ENCODE measurements at places on chromosomes 3 and 15.

GRCh38 chr3:10706156-10706739 is 109.8 kb upstream of the SLC6A11 start:
- DNase-seq = no peak

DNA sequence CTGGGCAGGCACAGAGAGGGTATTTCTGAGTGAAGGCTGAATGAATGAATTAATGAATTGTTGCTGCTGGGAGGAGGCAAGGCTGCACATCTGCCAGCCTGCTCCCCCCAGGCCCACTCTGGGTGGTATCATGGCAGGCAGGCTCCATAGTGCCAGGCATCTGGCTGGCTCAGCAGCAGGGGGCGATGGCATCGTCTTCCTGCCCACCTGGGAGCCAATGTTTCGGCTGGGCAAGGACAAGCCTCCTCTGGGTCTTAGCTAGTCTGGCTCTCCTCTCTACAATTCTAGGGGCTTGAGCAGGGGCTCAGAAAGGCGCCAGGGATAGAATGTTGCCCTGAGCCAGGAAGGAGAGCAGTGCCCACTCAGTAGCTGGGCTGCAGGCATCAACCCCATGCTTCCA is 1.7 kb upstream of the TLR9 start:
- DNase-seq = no peak

DNA sequence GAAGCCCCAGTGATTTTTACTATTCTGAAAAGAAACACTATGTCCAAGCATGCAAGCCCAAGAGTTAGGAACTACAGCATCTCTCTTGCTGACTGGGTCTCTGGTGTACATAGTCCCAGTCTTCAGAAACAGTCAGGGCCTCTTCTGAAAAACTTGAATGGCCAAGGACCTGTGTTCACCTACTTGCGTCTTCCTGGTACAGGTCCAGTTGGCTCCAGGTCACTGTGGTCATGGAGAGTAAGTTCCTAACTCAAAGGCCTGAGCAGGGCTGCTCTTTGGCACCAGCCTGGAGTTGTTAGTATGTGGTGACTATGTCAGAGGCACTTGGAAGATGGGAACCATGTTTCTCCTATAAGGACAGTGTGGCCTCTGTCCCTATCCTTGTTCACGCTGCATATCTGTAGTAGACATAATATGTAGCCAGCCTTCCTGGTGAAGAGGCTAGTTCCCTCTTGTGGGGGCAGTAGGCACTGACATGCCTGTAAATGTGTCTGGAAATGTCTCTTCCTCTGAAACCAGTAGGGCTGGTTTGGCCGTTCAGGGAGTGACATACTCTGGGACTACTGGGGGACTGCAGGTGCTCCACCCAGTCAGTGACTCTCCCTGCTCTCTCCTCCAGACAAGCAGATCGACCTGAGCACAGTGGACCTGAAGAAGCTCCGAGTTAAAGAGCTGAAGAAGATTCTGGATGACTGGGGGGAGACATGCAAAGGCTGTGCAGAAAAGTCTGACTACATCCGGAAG is 2.6 kb upstream of the RBM15B start:
- DNase-seq = no peak

- no peak for DNase-seq
Observed at GRCh38 chr3:134567605-134568004, 81.7 kb downstream of the CEP63 start.

- no peak for DNase-seq
Observed at GRCh38 chr3:124144035-124144814, 152.3 kb upstream of the ROPN1 start.

GRCh38 chr15:75028991-75029377 is 5.6 kb downstream of the PPCDC start:
- DNase-seq = no peak

DNA sequence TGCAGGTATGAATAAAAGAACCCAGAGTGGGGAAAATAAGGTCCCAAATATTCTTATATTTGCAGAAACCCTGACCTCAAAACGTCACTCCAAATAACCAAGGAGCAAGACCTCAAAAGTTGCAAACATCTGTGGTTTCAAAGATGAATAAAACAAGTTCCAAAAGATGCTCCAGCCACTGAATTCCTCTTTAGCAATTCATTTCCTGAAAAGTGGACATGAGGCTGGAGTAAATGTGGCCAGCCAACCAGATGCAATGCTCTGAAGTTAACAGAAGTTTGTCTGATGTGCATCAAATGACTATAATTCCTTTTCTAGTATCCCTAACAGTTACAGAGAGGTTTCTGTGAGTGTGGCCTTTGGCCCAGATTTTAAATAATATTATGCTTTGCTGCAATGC is 71.2 kb upstream of the WNT5A start:
- peak; percentile 74 for DNase-seq

GRCh38 chr3:15808679-15809310 is 11.0 kb upstream of the ANKRD28 start:
- DNase-seq = no peak

DNA sequence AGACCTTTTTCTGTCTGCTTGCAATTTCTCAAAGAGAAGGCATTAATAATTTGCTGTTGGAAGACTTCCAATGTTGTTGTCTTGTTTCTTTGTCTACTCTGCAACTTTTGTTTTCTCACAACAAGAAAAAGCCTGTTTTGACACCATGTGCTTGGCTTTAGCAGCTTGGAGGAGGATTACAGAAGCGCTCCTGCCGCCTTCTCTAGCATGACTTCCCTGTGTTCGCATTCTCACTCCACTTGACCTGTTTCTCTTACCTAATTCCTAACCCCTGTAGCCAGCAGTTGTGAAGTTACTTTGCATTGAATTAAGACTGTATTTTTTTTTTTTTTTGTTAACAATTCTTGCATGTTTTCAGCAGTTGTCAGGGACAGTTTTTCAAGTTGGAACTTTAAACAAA is 235.3 kb upstream of the GOLIM4 start:
- no peak for DNase-seq

GRCh38 chr3:107857854-107858253 is 233.0 kb downstream of the CD47 start:
- DNase-seq = no peak

DNA sequence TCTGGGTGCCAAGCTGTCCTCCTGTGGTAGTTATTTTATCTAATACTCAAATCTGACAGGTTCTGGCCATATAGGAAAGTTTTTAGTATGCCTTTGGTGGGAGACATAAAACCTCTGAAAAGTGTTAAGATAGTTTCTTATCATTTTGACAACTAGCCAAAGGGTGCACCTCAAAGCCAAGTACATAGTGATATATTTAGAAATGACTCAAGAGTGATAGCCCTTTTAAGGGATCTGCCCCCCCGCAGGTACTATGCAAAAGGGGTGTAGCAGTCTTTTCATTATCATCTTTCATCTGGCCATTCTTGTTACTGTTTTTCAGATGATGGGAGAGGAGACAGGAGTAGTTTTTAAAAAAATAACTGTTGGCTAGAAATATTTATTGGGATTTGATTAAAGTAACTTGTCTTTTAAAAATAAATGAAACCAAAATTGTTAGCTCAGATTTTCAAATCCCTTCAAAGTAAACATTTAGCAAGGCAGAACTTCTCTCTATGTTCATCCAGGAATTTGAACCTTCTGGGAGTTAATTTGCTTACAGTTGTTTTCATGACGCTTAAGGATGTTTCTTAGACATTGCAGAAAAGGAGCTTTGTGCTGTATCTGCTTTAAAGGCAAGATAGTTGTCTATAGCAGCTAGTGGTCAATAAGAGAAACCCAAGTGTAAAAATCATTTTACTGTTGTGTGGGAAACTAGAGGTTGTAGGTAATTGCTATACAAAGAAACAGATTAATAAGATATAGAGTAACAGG is 5.1 kb downstream of the PHLDB2 start:
- no peak for DNase-seq

GRCh38 chr3:97949743-97950142 is 22.5 kb downstream of the RIOX2 start:
- no peak for DNase-seq

- peak; percentile 93 for DNase-seq
Observed at GRCh38 chr15:72902245-72902918, 118.8 kb upstream of the ADPGK start.

DNA sequence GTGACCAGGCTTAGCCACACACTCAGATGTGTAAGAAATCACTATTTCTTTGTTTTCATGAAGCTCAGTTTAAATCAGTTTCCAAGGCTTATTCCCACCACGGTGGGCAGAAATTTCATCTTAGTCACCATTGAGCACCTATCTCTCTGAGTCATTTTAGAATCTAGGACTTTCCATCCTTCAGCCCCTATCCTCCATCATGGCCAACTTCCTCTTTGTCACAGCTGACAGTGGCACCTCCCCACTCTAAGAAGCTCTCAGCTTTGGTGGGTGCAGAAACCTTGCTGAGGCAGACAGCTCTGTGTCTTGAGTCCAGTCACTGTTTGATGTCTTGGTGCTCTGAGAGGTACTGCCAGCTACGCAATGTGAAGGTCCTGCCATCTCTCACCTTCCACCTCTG is 32.9 kb downstream of the SNTN start:
- DNase-seq = no peak

GRCh38 chr3:129934234-129935123 is 40.0 kb upstream of the TRH start:
- DNase-seq = peak; percentile 17

- DNase-seq = peak; percentile 99
Observed at GRCh38 chr3:125125821-125126245, 70.0 kb upstream of the HEG1 start.

DNA sequence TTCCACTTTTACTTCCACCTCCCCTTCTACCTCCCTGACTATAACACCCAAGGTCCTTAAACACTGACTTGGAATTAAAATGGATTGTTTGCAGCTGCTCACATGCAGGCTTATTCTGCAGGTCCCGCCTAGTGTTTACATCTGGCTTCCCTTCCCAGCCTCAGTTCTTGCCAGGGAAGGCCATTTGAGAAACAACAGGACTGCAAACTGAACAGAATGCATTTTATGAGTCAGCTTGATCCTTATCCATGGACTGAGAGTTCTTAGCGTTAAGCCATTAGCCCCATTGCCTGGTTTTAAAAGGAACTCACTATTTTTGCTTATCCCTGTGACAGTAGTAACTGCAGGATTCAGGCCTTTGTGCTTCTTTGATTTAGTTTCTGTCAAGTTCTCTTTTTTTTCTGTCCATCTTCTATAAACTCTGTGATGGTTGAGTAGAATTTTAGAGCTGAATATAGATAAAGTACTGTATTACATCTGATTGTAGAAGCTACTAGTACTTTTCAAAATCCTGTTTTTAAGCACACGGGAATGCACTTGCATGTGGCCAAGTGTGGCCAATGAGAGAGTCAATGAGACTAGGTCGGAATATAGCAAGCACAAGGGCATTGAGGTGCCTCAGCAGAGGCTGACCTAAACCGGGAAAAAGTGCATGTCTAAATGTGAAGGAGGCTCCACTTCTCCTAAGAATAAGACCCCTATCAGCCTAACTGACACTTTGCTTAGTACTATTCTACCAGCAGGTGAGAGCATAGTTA is 106.4 kb downstream of the TUSC7 start:
- peak; percentile 42 for DNase-seq

- DNase-seq = no peak
Observed at GRCh38 chr3:142705198-142705597, 18.6 kb upstream of the TRPC1 start.

- no peak for DNase-seq
Observed at GRCh38 chr3:133874344-133874743, 21.3 kb downstream of the RAB6B start.

- no peak for DNase-seq
Observed at GRCh38 chr3:121895736-121896135, 1.5 kb downstream of the SLC15A2 start.

GRCh38 chr15:89645680-89646079 is 9.6 kb downstream of the KIF7 start:
- DNase-seq = no peak

GRCh38 chr3:24829629-24830229 is 335.1 kb upstream of the THRB start:
- DNase-seq = peak; percentile 2

GRCh38 chr3:173709026-173709425 is 311.5 kb downstream of the NLGN1 start:
- DNase-seq = peak; percentile 27

GRCh38 chr3:7700977-7701376 is 800.6 kb upstream of the LMCD1 start:
- DNase-seq = peak; percentile 9

- DNase-seq = peak; percentile 49
Observed at GRCh38 chr3:48503401-48504050, 448 bp downstream of the SHISA5 start.

GRCh38 chr3:58704745-58705144 is 38.2 kb upstream of the FAM3D start:
- no peak for DNase-seq

- no peak for DNase-seq
Observed at GRCh38 chr3:197521277-197522182, 34.2 kb downstream of the BDH1 start.

- peak; percentile 65 for DNase-seq
Observed at GRCh38 chr3:16290827-16291196, 25.8 kb downstream of the OXNAD1 start.

Data from fibroblast of upper back skin (primary cell).